ENCODE measurements at places on chromosomes 1 and 21.

- DNase-seq, result peak; percentile 60
These were observed 7.4 kb downstream of the SEMA4A start for GRCh38 chr1:156160743-156161171.

DNA sequence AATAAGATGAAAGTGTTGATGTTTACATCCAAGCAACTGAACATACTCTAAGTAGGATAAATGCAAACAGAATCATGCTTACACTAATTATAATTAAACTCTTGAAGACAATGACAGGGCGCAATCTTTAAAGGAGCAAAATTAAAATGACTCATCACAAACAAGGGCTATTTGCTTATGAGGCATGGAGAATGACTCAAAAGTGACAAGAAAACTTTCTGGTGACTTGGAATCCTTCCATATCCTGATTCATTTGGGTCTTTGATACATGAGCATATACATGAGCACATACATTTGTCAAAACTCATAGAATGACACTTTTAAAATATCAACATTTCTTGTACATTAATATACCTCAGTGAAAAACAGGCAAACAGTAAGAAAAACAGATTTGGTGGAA, 1632.3 kb downstream of the KCNT2 start:
- DNase-seq, result no peak

GRCh38 chr1:203346060-203346768, 4.7 kb downstream of the FMOD start:
- no peak for DNase-seq

GRCh38 chr1:212311836-212312497, 26.8 kb downstream of the PPP2R5A start:
- DNase-seq, result no peak

GRCh38 chr1:234838182-234838581, 228.2 kb upstream of the IRF2BP2 start:
- DNase-seq, result no peak

DNA sequence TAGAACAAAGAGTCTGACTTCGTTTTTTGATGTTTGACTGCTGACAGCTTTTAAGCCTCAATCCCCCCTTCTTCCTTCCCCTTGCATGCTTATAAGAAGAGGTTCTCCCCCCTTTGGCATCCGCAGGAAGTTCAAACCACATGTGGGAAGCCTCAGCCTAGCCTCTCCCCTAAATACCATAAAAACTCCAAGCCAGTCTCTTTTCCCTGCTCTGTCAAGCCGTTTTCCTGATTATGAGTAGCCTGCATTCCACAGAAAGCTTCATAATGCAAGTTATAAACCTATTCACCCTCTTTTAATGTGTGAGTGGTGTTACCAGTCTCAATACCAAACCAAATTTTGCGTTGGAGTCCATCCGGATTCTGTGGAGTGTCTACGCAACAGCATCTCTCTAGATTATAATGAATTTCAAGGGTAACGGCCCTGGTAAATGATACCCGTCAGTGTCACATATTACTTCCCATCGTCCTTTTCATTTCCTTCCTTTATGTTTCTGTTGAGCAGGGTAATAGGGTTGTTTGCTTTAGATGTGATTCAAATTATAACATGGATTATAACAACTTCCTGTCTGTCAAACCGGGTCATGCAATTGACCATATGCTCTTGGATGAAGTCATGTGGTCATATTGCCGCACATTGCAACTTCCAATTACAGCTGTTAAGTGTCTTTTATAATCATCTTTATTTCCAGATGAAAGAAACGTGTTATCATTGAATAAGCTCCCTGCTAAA, 717.5 kb downstream of the RWDD3 start:
- DNase-seq, result no peak

- DNase-seq, result no peak
These were observed 52.4 kb downstream of the HIVEP3 start for GRCh38 chr1:41866285-41866684.

DNA sequence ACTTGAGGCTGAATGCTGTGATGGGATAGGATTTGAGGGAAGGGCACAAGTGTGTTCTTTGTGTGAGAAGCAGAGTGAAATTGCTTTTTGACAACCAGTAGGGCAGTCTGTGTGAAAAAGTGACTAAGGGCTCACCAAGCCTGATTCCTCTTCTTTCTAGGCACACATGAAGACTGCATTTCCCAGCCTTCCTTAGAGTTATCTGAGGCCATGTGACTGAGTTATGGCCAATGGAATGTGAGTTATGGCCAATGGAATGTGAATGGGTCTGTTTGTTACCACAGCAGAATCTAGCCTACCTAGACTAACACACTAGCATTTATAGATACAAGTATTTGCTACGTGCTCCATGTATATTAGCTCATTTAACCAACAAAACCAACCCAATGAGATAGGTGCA, 35.3 kb upstream of the DIRAS3 start:
- DNase-seq, result no peak

- DNase-seq, result no peak
These were observed 22.7 kb upstream of the LAMC2 start for GRCh38 chr1:183163316-183163715.

DNA sequence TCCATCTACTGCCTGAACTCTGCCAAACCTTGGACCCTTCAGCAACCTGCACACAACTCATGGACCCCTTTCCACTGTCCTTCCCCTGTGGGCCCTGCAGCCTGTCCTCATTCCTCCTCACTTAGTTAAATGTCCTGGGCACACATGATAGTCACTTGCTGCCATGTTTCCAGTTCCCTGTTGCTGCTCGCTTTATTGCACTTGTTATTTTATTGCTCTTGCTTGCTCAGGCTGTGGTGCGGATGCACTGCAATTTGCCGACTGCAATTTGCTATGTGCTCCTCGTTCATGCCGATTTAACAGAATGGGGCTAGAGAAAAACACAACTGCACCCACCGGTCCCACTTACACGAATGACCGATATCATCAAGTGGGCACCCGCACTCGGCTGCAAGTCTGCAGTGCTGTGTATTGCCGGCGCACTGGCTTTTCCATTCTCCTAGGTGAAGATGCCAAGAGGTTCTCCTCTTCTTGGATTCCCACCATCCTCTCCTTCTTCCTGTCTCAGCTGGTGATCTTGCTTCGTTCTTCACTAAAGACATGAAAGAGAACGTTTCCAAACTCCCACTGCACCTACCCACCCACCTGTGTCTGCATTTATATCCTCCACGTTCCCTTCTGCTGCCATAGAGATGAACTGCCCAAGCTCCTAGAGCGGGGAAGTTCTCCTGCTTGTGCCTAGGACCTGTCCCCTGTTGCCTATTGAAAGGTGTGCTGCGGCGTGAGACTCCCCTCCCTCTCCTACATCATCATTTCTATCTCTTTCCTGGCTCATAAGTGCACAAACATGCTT, 45.4 kb upstream of the B3GALT5 start:
- no peak for DNase-seq

DNA sequence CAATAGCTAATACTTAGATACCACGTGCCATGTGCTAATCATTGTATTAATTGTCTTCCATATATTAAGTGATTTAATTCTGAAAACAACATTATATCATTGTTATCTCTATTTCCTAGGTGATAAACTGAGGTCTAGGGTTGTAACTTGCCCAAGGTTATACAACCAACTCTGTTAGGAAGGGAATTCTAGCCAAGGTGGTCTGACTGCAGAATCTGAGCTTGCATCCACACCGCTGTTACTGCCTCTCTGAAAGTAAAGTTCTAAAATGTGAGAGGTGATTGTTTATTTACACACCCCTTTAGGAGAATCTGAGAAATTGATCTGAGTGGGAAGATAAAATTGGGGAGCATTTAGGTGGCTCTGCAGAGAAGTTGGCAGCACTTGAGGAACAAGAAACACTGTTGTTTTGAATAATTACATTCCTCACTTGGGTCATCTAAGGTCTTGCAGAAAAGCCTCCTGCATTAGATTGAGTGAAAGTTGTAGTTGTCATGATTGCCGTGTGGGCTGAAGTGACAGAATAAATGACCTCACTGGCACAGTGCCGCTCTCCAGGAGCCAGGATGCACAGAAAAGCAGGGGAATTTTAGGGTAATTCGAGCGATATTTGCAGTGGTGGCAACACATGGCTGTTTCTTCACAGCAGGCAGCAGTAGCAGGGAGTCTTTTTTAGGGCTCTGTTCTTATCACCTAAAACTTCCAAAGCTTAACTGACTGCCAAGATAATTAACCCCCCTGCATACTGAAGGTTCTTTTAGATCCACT, 121.7 kb downstream of the ADGRL4 start:
- no peak for DNase-seq
